WTC11 (cell line): ENCODE measurements at places on chromosomes 5 and 9. TPM values are rescaled to one million over a fixed set of nuclear protein-coding genes. Genes with fewer than 3 reads are reported as not detected.

- no peaks in the 10 kb centered on the region for H3K4me1 ChIP-seq
- H3K27ac ChIP-seq: no peak overlapping the region
- DNase-seq: no peak
Measured at GRCh38 chr9:19387317-19387716, 7.3 kb upstream of the RPS6 start.

DNA sequence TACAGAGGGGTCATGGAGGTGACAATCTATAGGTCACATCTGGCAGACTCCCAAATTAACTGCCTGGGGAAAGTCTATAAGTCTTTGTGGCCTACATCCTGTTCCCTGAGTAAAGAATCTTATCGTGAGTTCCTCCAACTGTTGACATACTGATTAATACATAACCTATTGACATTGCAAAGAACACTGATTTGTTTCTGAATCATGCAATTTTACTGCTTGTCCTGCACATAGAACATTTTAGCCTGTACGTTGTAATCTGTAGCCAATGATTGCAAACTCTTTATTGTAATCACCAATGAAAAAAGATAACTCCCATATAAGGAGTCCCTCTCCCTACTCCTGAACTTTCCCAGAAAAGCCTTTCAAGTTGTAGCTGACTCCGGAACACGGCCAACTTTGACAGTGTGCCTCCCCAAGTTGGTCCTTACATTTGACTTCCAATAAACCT, 18.8 kb upstream of the OR2K2 start:
- no peaks in the 10 kb centered on the region for H3K36me3 ChIP-seq
- no peak overlapping the region for H3K4me3 ChIP-seq
- DNase-seq: no peak
- no peaks in the 10 kb centered on the region for H3K4me1 ChIP-seq
- no peak overlapping the region for H3K27ac ChIP-seq

DNA sequence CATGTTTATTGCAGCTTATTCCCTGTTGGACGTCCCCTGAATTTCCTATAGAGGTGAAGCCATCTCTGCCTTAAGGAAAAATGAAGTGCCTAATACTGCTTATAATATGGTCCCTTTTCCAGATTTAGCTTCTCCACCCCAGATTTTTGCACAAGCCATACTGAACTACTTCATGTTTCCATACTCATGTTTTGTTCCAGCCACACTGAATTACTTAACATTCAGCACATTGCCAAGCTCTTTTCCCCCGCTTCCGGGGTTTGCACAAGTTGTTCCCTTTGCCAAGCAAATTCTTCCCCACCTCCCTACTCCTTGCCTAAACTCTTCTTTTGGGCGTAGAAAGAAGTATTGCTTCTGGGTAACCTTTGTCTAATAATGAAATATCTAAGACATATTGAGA, 1.7 kb upstream of the CNTRL start:
- no peaks in the 10 kb centered on the region for H3K36me3 ChIP-seq
- H3K27ac ChIP-seq: no peak overlapping the region
- H3K27me3 ChIP-seq: peaks cover 90% of the 10 kb centered on the region
- H3K4me3 ChIP-seq: peak overlapping the region; percentile 90; the same call in 1 of the 2 replicates
- H3K4me1 ChIP-seq: peaks cover 23% of the 10 kb centered on the region
- no peak for DNase-seq

DNA sequence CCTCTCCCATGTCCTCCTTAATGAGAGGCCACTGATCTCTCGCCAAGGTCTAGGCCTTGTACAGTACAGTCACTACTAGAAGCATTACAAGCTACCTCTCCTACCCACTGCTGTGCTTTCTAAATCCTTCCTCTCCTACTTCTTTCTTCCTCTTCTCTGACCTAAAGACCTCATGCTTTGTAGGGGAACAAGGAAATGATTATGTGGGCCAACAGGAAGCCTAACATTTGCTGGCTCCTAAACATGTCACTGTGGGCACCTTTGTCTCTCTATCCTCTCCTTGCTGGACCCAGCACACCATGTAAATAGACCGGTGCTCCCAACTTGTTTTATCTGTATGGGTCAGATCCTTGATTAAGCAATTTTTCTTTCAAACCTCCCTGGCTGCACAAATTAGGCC, 16.7 kb downstream of the SLC28A3 start:
- H3K4me1 ChIP-seq: peaks cover 4% of the 10 kb centered on the region
- no peaks in the 10 kb centered on the region for H3K27me3 ChIP-seq
- H3K4me3 ChIP-seq: no peak overlapping the region
- no peak for DNase-seq
- H3K27ac ChIP-seq: no peak overlapping the region

GRCh38 chr5:20359377-20359776, 371.4 kb upstream of the CDH18 start:
- no peak overlapping the region for H3K27ac ChIP-seq
- no peaks in the 10 kb centered on the region for H3K4me1 ChIP-seq
- H3K27me3 ChIP-seq: no peaks in the 10 kb centered on the region
- H3K36me3 ChIP-seq: no peaks in the 10 kb centered on the region
- H3K4me3 ChIP-seq: no peak overlapping the region

DNA sequence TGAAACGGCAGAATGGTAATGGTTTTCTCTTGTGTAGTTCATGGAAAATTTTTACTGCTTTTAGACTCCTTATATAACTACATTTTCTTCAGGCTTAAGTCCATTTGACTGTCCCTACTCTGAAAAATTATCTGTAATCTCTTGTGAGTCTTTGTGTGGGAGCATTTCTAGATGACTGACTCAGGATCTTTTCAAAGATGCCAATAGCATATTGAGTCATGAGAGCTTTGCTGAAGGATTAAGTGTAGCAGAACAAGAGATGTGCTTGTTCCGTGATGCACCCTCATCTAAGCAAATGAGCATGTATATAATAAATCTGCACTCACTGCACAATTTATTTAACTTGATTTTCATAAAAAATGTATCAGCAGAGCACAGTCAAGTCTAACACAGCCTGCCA, 298.7 kb upstream of the CDH6 start:
- H3K36me3 ChIP-seq: no peaks in the 10 kb centered on the region
- no peak overlapping the region for H3K4me3 ChIP-seq
- H3K27ac ChIP-seq: no peak overlapping the region
- peaks cover 5% of the 10 kb centered on the region; the same call in 1 of the 2 replicates for H3K4me1 ChIP-seq

- H3K4me1 ChIP-seq: no peaks in the 10 kb centered on the region
- no peaks in the 10 kb centered on the region for H3K36me3 ChIP-seq
- no peaks in the 10 kb centered on the region for H3K27me3 ChIP-seq
- no peak overlapping the region for H3K4me3 ChIP-seq
- no peak overlapping the region for H3K27ac ChIP-seq
Measured at GRCh38 chr9:134888603-134889190, 8.1 kb downstream of the FCN2 start.

DNA sequence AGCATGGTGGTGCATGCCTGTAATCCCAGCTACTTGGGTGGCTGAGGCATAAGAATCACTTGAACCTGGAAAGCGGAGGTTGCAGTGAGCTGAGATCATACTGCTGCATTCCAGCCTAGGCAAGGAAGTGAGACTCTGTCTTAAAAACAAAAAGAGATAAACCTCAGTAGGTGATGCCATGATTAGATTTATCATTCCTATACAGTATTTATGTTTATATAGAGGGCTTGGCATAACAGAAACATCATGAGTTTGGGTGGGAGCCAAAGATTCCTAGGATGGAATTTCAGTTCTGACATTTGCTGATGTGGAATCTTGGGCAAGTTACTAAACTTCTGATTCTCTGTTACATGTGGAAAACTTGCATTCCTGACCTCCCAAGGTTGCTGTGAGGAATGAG, 22.3 kb downstream of the RFK start:
- H3K27me3 ChIP-seq: no peaks in the 10 kb centered on the region
- DNase-seq: no peak
- no peak overlapping the region for H3K27ac ChIP-seq
- no peak overlapping the region for H3K4me3 ChIP-seq
- peaks cover 7% of the 10 kb centered on the region for H3K4me1 ChIP-seq
- H3K36me3 ChIP-seq: no peaks in the 10 kb centered on the region

Gene MLANA
- not detected in 3 replicates for total RNA-seq

Gene SH3GL2
- 4.2 to 6.5 TPM (median 5.8 TPM) in 3 replicates for total RNA-seq

Gene STRBP
- 90.9 to 102 TPM (median 96.3 TPM) in 3 replicates for total RNA-seq
